ENCODE measurements at places on chromosomes 3 and 15.

- no peak for DNase-seq
Measured at GRCh38 chr3:42440924-42441323, 30.5 kb upstream of the LYZL4 start.

DNA sequence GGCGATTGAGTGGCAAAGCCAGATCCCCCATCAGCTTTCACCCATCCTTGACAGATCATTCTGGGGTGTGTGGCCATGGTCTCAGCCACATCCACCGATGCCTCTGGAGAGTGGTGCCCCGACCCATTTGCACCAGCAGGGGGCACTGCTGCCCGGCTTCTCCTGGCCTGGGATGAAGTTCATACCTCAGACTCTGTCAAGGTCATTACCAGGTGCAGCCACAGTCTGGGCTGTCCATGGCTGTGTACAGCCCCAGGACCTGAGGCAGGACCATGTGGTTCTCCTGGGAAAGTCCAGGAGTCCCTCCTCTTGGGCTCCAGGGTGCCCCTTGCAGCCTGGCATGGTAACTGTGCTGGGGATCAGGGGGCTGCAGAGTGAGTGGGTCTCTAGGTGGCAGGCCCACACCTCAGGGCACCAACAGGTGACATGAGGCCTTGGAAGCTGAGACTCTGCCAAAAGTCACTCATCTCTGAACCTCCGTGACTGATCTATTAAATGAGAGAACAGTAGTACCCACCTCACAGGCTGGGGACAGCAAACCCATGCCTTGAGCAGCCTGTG, 67.2 kb downstream of the CACNA2D2 start:
- no peak for DNase-seq

DNA sequence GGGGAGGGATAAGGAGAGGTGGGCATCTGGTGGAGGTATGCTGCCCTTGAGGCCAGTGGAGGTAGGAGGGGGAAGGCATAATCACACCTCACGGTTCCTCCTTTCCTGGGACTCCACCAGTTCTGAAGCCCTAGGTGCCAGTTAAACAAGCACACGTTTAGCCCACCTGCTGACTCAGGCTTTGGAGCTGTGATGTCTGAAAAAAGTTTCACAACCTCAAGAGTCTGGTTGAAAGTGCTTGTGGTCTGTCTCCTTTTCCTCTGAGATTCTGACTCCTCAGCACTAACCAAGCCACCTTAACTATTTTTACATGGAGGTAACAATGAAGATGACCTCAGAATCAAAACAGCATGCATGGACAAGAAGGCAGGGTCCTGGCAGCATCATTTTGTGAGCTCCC, 23.0 kb downstream of the HPS3 start:
- DNase-seq, result peak; percentile 9

DNA sequence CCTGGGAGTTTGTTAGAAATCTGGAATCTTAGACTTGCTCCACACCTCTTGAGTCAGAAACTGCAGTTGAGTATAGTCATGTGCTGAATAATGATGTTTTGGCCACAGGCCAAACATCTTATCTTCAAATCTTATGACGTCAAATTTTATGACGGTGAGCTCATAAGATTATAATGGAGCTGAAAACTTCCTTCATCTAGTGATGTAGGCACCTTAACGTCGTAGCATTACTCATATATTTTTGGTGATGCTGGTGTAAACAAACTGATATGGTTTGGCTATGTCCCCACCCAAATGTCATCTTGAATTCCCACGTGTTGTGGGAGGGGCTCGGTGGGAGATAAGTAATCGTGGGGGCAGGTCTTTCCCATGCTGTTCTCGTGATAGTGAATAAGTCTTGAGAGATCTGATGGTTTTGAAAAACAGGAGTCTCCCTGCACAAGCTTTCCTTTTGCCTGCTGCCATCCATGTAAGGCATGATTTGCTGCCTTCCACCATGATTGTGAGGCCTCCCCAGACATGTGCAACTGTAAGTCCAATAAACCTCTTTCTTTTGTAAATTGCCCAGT, 268.0 kb upstream of the PROK2 start:
- no peak for DNase-seq

DNA sequence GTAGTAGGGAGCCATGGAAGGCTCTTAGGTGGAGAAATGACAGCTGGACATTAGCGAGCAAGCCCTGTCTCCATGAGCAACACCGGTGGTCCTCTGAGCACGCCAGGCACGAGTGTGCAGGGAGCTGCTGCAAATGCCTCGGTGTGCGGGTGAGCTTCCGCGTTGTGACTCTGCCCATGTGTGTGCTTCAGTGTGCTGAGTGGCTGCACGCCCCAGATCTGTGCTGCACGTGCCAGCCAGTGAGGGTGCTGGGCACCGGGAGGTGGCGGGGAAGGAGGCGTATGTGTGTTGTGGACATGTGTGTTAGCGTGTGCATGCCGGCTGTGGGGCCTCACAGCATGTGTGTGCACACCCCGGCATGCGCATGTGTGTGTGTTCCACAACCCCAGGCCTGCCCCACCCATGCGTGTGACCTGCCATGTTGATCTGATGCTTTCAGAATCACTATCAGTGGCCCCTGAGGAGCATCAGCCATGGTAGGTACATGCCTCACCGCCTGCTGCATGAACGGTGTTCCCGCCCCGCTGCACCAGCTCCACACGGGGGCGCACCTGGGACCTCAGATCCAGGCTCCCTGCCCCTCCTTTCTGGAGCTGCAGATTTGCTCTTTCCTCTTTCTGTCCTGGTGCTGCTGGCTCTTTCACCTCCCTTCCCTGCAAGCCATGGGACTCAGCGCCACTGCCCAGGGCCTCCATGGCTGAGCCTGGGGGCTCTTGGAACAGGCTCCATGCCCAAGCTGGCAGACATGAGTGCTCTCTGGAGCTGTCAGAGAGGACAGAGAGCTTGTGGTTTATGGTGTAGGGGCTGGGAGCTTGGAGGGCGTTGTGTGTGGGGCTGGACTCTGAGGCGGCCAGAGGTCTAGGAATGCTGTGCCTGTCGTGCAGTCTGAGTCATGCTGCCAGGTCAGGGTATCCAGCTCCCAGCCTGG, 169.4 kb downstream of the TBC1D2B start:
- DNase-seq, result peak; percentile 27

DNA sequence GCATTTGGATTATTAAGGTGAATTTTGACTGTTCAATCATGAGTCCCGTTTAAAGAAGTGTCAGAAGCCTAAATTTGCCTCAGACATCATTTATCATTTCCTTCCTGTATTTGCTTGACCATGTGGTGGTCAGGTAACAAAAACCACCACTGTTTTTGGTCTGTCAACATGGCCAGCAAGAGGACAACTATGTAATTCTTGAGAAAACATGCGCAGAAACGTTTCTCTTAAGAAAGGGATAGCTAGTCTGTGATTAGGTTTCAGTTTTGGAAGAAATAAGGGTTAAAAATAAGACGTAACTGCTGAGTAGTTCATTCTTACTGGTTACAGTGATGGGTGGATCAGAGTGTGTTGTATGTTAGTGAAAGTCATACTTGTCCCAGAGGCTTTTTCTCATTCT, 204.5 kb downstream of the AKAP13 start:
- DNase-seq, result no peak

- DNase-seq, result no peak
Measured at GRCh38 chr15:95739131-95739530, 591.4 kb upstream of the NR2F2 start.

DNA sequence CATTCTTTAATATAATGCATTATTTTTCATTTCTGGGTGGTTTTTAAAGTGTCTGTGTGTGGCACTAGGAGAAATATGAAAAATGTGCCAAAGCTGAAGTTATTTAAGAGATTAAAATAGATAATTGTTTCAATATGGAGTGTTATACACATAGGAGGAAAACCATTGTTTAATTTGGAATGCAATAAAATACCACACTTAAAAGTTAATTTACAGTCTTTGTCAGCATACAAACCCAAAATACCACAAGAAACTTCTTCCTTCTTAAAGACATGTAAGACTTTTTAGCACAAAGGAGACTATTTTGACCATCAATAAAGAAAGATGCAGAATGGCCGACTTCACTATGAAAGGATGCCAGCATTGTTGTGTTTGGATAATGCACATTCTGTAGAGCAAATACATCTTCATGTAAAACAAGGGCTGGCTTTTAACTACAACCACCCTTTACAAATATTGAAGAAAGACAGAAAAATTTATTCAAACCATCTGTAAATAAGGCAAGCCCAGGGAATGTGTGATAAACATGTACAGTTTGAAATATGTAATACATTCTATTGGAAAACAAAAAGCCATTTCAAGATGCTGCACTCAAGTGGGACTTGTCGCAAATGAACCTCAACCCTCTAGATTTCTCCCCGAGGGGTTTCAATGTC, 1146.6 kb downstream of the ROBO1 start:
- DNase-seq, result no peak

GRCh38 chr3:78029775-78030174, 989.9 kb downstream of the ROBO2 start:
- DNase-seq, result no peak

GRCh38 chr15:73956743-73957135, 30.5 kb downstream of the LOXL1 start:
- DNase-seq, result peak; percentile 85

DNA sequence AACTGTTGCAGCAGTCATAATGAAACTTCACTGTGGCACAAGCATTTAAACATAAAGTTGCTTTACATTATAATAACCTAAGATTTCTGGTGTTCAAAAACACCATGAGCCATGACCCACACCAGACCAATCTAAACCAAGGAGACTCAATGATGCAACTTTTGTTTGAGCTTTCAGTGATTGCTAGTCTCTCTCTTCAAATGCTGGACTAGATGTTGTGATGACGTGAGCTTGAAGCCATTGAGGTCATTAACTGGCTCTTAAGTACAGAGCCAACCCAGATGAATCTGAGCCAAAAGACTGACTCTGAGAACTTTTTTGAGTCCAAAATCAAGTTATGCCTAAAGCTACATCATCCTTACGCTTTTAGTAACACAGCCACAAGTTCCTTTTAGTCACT, 36.5 kb downstream of the ATR start:
- DNase-seq, result no peak

DNA sequence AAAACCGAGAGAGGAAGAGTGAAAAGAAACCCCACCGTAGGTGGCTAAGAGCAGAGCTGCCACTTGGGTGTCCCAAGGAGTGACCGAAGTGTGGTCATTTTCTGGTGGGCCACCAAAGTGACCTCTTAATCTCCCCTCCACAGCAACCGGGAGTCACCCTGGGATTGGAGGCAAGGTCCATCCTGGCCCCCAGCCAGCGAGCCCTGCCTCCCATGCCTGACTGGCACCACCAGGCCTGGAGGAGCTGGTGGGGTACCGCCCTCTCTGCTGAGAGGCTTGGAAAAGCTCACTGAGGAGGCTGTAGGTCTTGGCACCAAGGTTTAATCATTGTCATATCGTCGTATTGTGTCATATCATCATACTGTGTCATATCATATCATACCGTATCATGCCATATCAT, 74.0 kb upstream of the TRPM1 start:
- DNase-seq, result no peak

DNA sequence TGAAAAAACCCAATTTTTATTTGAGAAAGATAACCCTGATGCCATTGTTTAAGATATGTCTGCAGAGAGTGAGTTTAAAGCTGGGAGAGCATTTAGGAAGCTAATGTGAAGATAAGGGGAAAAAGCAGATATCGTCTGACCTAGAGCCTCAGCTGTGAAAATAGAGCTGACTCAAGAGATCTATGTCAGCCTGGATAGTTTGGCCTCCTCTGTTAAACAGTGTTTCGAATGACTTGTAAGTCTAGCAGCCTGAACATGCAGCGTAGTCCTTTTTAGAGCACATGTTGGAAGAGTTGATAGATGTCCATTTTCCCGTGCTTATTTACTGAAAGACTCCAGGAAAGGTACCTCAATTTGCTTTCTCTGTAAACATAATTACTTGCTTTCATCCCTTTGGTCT, 48.1 kb downstream of the ALCAM start:
- no peak for DNase-seq

DNA sequence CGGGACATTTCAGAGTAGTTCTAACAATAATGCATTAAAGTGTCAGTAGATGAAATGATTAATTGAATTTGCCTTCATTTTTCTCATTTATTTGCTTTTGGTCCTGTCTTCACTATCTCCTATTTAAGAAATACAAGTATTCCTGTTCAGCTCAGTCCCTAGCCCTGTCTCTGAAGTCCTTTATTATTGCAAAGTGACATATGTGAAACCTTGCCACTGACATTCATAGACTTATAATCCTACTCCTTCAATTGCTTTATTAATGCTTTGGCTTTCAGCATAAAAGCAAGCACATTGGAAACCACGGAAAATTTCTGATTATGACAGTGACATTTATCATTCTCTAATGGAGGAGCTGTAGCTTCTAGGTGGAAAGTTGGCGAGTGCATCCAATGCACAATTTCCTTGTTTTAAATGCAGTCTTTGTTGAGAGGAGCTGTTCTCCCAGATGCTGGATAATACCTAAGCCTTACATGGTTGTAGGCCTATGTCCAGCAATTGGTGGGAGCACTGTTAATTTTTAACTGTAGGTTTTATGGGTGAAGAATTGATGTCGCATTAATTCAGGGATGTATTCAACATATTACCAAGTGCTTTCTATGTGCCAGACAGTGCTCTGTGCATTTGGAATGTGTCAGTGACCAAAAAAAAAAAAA, 337.8 kb downstream of the FEZF2 start:
- DNase-seq, result no peak

DNA sequence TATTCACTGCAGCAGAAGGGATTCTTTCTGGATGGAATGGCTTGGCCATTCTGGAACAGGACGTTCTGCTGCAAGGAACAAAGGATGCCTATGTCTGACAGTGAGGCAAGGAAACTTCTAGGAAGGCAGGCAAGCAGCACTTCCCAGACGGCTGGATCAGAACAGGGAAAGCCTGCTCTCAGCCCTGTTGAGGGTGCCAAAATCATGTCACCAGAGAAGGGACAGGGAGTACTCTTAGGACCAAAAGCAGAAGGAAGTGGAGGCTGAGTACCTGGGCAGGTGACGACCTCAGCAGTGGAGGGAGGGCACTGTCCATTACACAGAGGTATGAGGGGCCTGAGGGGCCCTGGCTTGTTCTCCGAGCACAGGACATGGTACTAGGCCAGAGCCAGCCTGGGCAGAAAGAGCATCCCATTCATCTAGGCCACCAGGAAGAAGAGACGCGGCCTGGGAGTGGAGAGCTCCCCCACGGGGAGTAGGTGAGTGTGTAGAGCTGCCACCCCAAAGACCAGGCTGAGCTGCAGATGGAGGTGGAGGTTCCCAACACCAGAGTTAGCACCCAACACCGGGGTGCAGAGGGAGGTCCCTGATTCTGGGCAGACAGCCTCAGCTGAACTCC, 9.6 kb downstream of the KLF15 start:
- no peak for DNase-seq

GRCh38 chr15:27448986-27449385, 478.0 kb downstream of the GABRG3 start:
- DNase-seq, result no peak

GRCh38 chr15:101201411-101202174, 50.3 kb downstream of the CHSY1 start:
- peak; percentile 98 for DNase-seq

Measured in HCEC 1CT (cell line).